ENCODE measurements at places on chromosomes 16 and 17.
A peak's percentile ranks its signal among the peaks of the same experiment; 100 is the strongest.

DNA sequence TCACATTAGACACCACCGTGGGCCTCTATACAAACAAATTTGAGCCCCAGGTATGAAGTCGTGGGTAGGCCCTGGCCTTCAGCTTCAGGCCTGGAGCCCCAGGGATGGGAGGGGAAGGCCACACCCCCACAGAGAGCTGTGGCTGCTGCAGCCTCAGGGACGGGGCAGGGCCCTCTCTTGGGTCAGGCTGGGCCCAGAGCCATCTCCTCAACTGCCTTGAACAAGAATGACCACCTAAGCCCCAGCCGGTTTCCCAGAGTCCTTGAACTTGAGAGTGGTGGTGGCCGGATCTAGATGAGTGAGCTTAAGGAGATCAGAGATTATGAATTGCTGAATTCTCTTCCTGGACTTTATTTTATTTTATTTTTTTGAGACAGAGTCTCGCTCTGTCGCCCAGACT lies 18.6 kb downstream of the SCNN1B start:
- DNase-seq = no peak

DNA sequence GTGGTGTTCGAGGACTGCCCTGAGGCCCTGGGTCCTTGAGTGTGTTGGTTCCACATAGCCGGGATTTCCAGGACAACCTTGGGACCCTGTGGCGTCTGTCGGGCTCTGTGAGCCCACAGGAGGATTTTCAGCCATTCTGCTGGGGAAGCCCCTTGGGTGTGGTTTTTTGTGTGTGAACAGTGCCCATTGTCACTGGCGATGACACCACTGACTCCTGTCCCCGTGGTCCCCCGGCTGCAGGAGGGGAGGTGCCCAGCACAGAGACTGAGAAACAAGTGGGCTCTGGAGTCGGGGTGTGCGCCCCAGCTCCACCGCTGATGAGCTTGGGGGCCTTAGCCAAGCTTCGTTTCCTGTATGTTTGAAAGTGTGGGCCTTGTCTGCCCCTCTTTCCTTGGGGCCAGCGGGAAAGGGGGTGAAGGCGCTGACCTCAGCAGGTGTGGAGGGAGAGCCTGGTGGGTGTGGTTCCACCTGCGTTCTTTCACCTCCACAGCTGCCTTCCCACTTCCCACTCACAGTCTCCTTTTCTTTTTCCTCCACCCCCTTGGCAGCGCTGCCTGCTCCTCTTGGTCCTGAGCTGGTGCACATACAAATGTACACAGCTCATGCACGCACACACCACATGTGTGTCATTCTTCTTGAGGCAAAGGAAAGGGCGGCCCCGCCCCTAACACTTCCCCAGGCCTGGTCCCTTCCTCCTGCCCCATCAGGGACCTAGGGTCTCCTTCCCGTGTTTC lies 16.1 kb downstream of the MGRN1 start:
- no peak for DNase-seq

DNA sequence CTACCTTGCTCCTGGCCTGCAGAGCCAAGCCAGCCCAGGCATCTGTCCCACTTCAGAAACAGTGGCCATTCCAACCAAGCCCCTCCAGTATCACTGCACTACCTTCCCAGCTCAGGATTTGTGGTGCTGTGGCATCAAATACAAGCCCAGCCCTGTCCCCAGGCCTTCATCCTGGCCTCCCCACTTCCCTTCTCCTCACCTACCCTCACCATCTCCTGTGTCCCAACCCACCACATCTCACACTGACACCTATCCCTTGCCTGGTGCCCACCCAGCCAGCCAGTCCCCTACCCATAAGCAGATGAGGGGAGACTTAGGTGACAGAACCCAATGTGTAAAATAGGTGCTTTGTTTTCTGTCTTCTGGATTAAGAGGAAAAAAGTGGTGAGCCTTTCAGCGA lies 66.0 kb upstream of the CDH5 start:
- no peak for DNase-seq

DNA sequence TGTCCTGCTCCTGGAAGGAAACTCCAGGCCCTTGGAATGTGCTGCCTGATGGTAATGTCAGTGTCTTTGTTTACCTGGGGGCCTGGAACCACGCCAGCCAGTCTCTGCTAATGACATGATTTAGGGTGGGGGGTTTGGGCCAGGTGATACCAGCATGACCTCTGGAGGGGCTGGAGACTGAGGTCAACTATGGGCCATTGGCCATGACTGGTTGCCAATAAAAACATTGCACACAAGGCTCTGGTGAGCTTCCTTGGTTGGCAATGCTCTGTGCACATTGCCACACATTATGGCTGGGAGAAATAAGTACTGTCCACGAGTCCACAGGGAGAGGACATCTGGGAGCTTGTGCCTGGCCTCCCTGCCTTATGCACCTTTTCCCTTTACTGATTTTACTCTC lies 52.5 kb downstream of the LITAF start:
- DNase-seq = no peak

DNA sequence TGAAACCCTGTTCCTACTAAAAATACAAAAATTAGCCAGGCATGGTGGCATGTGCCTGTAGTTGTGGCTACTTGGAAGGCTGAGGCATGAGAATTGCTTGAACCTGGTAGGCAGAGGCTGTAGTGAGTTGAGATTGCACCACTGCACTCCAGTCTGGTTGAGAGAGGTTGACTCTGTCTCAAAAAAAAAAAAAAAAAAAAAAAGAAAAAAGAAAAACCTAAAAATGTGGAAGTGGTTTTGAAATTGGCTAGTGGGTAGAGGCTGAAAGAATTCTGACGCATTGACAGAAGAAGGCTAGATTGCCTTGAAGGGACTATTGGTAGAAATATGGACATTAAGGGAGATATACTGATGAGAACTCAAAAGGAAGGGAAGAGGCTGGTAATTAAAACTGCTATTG lies 33.6 kb upstream of the CPPED1 start:
- no peak for DNase-seq

DNA sequence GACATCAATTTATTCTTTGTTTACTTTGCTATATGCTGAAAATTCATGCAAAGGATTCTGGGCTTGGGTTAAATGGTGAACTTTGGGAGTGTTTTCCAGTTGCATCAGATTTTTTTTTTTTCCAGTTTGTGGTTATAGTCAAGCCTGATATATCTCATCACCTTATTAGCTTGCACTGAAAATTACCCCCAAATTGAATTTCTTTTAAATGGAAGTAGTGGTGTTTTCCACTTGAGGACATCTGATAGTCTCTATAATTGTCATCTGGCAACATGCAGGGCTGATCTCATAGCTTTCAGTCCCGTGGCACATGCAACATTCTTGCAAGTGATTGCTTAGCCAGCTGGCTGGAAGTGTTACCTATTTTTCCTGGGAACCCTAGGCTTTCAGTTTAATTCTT lies 4.7 kb upstream of the KRTAP3-1 start:
- DNase-seq = peak; percentile 9

GRCh38 chr16:20944861-20945574 lies 44.4 kb downstream of the LYRM1 start:
- DNase-seq = no peak

DNA sequence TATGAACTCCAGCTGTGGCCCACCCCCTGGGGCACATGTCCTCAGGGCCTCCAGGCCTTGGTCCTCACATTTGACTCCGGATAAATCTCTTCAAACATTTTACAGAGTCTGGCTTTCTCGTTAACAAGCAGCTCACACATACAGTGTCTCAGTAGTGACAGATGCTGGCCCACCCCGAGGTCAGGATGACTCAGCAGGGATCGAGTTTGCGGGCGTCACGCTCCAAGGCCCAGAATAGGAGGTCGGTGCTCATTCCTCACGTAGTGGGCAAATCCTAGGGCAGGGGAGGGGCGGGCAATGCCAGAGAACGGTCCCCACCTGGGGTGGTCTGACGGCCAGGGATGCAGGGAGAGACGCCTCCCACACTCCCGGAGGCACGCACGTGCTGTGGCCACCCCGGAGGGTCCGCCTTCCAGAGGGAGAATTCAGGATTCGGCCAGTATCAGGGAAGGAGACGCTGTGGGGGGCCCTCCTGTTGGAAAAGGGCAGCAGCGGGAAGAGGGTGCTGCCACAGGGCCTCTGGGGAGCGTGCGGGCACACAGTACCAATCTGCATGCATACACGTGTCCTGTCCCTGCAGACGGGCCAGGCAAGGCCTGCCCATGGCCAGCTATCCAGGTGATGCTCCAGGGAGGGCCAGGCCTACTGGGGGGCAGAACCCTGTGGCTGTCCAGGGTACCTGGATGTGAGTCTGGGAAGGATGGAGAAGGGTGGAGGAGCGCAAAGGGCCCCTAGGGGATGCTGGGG lies 8.6 kb downstream of the SLC7A5 start:
- no peak for DNase-seq

- no peak for DNase-seq
Measured at GRCh38 chr16:75475420-75475847, 10.9 kb upstream of the TMEM170A start.

- DNase-seq = peak; percentile 21
Measured at GRCh38 chr17:55769625-55770000, 18.8 kb downstream of the PCTP start.

DNA sequence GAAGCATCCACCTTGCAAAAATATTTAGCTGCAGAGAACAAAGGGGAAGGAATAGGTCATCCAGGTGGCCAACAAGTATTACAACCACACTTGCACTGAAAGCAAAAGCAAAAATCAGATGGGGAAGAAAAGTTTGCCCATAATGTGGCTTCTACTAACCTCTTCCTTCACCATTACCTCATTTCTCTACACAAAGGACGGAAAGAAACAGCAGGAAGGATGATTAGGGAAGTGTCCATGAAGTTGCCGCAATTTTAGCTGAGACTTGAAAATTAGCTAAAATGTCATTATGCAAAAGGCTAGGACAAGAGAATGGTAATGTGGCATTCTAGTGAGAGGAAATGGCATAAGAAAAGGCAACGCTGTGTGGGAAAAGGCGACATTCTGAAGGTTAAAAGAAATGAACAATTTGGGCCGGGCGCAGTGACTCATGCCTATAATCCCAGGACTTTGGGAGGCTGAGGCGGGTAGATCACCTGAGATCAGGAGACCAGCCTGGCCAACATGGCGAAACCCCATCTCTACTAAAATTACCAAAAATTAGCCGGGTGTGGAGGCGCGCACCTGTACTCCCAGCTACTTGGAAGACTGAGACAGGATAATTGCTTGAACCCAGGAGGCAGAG lies 13.7 kb downstream of the KANSL1 start:
- no peak for DNase-seq

- DNase-seq = peak; percentile 72
Measured at GRCh38 chr16:75256696-75257343, 5.4 kb upstream of the BCAR1 start.

DNA sequence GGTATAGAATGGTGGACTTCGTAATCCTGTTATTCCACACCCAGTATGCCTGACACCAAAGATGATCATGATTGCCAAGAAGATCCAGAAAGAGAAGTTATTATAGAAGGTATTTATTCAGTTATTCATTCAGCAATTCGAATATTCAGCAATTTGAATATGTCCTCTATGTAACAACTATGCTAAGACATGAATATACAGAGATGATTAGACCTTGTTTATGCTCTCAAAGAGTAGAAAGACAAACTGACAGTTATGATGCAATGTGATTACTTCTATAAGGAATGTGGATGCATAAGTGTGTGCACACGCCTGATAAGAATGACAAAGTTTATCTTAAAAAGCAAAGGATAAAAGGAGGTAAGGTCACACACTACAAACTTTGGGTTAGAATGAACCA lies 218.1 kb downstream of the CDH11 start:
- no peak for DNase-seq

GRCh38 chr16:21643785-21644184 lies 8.6 kb downstream of the IGSF6 start:
- no peak for DNase-seq

- no peak for DNase-seq
Measured at GRCh38 chr17:284676-285355, 67.8 kb downstream of the RPH3AL start.

- DNase-seq = no peak
Measured at GRCh38 chr17:50668025-50668837, 33.5 kb downstream of the ABCC3 start.

DNA sequence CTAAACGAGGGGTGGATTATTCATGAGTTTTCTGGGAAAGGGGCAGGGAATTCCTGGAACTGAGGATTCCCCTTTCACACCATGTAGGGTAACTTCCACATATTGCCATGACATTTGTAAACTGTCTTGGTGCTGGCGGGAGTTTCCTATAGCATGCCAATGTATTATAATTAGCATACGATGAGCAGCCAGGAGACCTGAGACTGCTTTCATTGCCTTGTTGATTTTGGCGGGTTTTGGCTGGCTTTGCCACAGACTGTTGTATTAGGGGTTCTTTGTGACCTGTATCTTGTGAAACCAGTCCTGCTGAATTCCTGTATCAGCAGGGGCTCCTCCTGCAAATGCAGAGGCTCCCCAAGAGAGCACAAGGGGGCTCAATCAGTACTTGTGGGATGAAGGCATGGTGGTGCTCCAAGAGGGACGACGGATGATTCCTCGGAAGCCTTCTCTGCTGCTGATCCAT lies 104.4 kb upstream of the CACNG5 start:
- DNase-seq = no peak
